Glutamatergic neuron (in vitro differentiated cells): ENCODE measurements at places on chromosomes 4 and X. TPM values are rescaled to one million over a fixed set of nuclear protein-coding genes. Genes with fewer than 3 reads are reported as not detected.

- no peak for DNase-seq
Measured at GRCh38 chr4:156085100-156085499, 131.4 kb upstream of the CTSO start.

- DNase-seq: no peak
Measured at GRCh38 chrX:146241902-146242301, 424.3 kb downstream of the SLITRK2 start.

- no peak for DNase-seq
Measured at GRCh38 chr4:123043013-123043412, 120.6 kb upstream of the NUDT6 start.

Gene RTL3
- total RNA-seq: not detected

Gene DNASE1L1
- 15.8 TPM for total RNA-seq

Gene NXF2B
- total RNA-seq: 0.74 TPM
